Coronary artery (tissue), 2 donors: ENCODE measurements at places on chromosomes 12 and 14.

DNA sequence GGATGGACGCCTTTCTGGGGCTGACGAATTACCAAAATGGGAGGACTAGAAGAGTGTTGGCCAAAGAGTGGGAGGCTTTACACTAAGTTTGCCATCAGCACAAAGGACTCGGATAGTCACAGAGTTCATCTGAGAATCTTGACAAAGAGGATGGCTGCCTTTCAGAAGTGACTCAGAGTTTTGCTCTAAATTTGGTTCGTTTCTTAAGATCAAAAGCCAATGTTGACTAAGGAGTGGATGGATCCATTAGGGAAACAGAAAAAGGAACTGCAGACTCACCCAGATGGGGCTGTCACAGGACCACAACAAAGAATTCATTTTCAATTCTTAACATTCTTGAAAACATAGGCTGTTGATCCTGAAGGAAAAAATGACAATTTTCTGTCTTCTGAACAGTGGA lies 81.3 kb upstream of the DUSP6 start:
- DNase-seq, result no peak

GRCh38 chr14:58414845-58415244 lies 12.5 kb downstream of the TIMM9 start:
- no peak for DNase-seq

DNA sequence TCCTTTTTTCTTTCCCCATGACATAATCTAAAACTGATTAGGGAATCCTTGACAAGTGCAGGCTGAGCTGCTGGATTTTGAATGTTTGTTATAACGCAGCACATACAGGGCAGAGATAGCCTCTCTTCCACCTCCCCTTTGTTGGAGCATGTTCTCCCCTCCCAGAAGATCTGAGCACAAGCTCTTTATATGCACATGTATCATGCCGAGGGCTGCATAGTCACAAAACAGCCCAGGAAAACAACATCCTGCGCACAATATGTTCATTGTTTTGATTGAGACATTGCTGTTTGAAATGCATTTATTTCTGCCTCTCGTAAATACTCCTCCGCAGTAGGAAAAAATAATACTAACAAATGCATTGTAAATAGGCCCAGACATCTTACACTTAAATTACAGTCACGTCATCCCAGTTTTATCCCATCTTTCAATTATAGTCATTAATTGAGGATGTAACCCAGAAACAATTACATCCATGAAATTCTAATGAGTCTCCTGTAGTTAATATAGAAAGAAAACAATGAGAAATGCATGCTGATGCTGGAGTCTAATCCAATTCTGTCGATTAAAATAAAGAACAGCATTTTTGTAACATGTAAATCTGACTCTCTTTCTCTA lies 401.8 kb downstream of the BTG1 start:
- DNase-seq, result no peak

- no peak for DNase-seq
Observed at GRCh38 chr12:68749861-68750260, 3.9 kb downstream of the SLC35E3 start.

DNA sequence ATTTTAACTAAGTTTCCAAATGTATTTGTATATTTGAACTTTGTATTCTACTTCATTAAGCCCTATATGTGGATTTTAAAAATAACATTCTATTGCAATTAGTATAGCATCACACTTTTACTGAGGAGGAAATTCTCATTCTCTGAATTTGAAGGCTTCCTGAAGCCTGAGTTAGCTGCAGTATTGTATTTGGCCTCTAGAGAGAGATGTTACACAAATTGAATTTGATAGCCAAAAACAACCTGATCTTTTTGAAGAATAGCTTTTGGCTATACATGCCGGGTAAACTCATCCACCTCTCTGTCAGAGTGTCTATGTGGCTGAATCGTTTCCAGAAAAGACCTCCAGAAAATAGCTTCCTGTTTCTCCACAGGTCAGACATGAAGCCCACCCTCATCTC lies 316.5 kb upstream of the OR4E1 start:
- no peak for DNase-seq

GRCh38 chr12:47990351-47991105 lies 13.7 kb downstream of the COL2A1 start:
- no peak for DNase-seq

GRCh38 chr12:64611341-64612284 lies 1.3 kb downstream of the RASSF3 start:
- peak; percentile 76 for DNase-seq

DNA sequence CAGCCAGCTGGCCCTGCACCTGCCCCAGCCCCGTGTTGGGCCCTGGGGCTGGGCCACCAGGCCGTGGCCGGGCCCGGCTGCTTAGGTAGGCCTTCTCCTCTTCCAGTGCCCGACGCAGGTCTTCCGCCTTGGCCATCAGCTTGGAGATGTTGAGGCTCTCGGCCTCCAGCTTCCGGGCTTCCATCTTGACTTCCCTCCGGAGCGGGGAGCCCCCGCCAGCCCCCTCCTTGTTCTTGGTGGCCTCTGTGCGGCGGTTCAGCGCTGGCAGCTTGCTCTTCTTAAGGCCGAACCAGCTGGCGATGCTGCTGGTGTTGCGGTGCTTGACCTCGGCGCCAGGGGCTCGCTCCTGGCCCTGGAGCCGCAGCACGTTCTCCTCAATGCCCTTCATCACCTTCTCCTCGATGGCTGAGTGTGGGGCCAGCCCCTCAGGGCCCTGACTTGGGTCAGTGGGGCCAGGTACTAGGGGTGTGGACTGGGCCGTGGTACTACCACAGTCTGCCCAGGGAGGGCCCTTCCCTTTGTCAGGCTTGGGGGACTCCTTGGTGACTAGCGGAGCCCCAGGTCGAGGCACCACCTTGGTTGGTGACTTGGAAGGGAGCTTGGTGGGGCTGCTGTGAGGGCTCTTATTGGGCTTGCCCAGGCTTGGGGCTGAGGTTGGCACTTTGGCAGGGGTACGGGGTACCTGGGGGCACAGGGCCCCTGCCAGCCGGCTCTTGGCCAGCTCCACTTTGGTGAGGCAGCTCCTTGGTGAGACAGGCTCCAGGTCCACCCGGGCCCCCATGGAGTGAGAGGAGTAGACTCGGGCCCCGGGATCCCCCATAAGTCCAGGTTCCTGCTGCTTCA lies 33.2 kb downstream of the NCKAP5L start:
- DNase-seq, result no peak

DNA sequence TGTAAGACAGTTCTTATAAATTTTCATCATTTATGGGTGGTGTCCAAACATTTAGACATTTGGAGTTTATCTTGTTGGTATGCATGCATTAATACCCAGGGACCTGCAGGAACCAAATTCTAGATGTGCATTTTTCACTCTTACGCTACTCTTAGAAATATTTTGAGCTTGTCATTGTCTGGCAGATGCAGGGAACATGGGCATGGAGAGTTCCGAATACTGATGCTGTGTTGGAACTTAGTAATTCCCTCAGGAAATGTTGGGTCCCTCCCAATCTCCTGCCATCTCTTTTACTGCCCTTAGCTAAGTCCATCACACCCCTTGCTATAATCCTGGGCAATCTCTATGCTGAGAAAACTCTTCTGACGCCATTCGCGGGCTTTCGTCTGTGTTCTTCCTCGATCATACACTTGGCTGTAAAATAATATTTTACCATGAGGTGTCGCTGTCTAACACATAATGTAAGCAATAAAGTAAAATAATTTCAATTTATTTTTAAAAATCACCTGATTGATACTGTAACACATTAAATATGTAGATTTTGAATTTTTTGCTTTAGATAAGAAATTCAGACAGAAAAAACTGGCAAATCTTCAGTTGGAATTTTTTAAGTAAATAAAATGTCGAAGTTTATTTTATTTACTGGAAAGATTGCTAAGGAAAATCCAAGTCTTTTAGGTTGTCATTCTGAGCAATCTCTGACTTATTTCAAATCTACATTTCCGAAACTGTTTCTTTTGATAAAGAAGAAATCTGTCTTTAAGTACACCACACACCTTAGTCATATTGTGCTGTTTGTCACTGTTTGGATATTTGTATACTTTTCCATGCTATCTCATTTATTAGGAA lies 304.1 kb upstream of the SSTR1 start:
- DNase-seq, result no peak

- DNase-seq, result no peak
Observed at GRCh38 chr12:125983094-125983783, 918.0 kb downstream of the AACS start.

GRCh38 chr12:111578276-111578970 lies 20.7 kb downstream of the ATXN2 start:
- no peak for DNase-seq

- DNase-seq, result no peak
Observed at GRCh38 chr12:115710104-115710564, 567.4 kb downstream of the MED13L start.

- no peak for DNase-seq
Observed at GRCh38 chr12:130081117-130081805, 81.0 kb upstream of the FZD10 start.

GRCh38 chr12:107236824-107237511 lies 143.6 kb upstream of the CRY1 start:
- no peak for DNase-seq

DNA sequence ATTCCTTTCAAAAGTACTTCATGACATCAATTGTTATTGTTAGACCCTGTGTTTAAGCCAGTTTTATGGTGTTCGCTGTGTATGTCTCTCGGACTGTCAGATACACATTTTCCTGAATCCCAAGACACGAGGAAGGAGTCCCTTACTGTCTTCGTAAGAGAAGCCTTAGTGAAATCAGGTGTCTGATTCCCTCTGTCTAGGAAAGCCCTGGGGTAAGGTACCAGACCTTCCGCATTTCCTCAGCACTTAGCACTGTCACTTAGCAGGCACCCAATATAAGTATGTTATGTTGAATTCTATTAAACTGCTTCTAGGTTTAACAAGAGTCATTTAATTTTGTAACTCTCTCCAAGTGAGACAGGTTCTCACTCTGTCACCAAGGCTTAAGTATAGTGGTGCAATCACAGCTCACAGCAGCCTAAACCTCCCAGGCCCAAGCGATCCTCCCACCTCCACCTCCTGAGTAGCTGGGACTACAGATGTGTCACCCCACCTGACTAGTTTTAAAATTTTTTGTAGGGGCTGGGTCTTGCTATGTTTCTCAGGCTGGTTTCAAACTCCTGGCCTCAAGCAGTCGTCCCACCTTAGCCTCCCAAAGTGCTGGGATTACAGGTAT lies 111.0 kb downstream of the BBS10 start:
- no peak for DNase-seq

- DNase-seq, result no peak
Observed at GRCh38 chr14:99664058-99664936, 19.4 kb downstream of the HHIPL1 start.

DNA sequence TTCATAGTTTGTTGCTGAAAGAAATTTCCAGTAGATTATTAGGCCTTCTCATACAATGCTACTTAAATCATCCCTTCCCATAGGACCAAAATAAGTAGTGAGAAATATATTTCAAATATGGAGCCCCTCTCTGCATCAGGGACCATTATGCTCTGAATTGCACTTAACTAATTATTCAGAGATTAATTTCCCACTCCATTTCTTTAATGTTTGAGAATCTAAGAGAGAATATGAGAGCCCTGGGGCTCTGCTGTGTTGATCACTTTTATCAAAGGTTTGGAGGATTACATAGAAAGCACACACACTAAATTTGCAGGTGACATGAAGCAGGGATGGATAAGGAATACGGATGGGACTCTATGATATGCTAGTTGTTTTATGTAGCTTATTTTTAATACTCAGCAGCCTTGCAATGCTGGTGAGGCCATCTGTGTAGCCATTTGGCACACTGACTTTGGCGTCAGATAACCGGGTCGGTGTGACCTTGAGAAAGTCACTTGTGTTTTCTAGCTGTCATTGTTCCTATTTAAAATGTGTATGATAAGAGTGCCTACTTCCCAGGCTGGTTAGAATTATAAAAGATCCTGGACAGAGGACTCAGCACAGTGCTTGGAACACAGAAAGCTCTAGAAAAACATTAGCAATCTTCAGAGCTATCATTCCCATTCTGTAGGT lies 49.9 kb upstream of the FBXO21 start:
- DNase-seq, result no peak

DNA sequence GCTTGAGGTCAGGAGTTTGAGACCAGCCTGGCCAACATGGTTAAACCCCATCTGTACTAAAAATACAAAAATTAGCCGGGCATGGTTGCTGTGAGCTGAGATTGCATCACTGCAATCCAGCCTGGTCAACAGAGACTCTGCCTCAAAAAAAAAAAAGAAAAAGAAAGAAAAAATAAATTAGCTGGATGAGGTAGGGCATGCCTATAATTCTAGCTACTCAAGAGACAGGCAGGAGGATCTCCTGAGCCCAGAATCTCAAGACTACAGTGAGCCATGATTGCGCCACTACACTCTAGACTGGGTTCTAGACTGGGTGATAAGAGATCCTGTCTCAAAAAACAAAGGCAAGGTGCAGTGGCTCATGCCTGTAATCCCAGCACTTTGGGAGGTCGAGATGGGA lies 16.9 kb downstream of the PPP4R3A start:
- DNase-seq, result no peak

GRCh38 chr14:74015963-74016362 lies 3.1 kb downstream of the ENTPD5 start:
- DNase-seq, result no peak

GRCh38 chr14:89384023-89384422 lies 33.0 kb downstream of the FOXN3 start:
- peak; percentile 52 for DNase-seq

DNA sequence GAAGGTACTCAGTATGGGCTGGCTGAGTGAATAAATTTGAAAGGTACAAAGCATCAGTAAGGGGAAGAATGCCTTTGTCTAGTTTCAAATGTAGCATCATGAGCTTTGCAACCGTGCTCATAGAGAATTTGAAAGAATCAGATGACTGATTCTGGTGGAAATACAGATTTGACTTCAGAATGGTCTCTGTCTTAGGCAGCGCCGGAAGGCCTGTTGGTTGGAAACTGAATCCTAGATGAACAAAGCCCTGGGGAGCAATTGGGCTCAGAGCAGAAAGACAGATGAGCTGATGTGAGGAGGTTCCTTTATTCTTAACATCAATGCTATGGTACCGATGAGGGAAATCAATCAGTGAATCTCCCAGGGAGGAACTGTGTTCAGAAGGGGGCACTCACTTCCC lies 137.3 kb downstream of the SNAPC1 start:
- no peak for DNase-seq

DNA sequence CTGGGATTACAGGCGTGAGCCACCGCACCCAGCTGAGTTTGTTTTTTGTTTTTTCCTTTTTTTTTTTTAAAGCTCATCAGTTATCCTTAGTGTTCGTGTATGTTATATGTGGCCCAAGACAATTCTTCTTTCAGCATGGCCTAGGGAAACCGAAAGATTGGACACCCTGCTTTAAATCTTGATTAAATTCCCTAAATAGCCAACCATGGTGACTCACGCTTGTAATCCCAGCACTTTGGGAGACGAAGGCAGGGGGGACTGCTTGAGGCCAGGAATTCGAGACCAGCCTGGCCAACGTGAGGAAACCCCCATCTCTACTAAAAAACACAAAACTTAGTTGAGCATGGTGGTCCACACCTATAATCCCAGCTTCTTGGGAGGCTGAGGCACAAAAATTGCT lies 131.1 kb downstream of the MED13L start:
- no peak for DNase-seq

- no peak for DNase-seq
Observed at GRCh38 chr14:54893151-54893760, 9.4 kb downstream of the GCH1 start.

GRCh38 chr12:45232146-45232755 lies 16.4 kb downstream of the ANO6 start:
- DNase-seq, result no peak
